ENCODE measurements at places on chromosomes 7 and 10. TPM values are rescaled to one million over a fixed set of nuclear protein-coding genes. Genes with fewer than 3 reads are reported as not detected.

GRCh38 chr7:44132039-44132438 lies 8.7 kb upstream of the POLD2 start:
- no peaks in the 10 kb centered on the region for H3K36me3 ChIP-seq
- no peak overlapping the region for H3K27ac ChIP-seq
- no peak for DNase-seq
- no peak overlapping the region for H3K4me3 ChIP-seq

GRCh38 chr10:23613900-23614299 lies 175.0 kb downstream of the OTUD1 start:
- H3K4me3 ChIP-seq = no peak overlapping the region
- no peaks in the 10 kb centered on the region for H3K27me3 ChIP-seq
- no peak overlapping the region for H3K27ac ChIP-seq
- no peaks in the 10 kb centered on the region for H3K36me3 ChIP-seq
- H3K4me1 ChIP-seq = no peaks in the 10 kb centered on the region

DNA sequence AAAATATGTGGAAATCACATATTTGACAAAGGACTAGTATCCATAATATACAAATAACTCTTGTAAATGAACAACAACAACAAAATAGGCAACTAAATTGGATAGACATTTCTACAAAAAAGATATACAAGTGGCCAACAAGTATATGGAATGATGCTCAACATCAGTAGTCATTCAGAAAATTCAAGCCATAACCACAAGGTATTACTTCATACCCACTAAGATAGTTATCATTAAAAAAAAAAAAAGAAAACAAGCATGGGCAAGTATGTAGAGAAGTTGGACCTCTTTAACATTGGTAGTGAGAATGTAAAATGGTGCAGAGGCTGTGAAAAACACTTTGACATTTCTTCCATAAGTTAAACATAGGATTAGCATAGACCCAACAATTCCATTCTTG lies 80.8 kb downstream of the CYP26A1 start:
- H3K4me3 ChIP-seq = no peak overlapping the region
- H3K27ac ChIP-seq = no peak overlapping the region
- peaks cover 9% of the 10 kb centered on the region for H3K27me3 ChIP-seq

DNA sequence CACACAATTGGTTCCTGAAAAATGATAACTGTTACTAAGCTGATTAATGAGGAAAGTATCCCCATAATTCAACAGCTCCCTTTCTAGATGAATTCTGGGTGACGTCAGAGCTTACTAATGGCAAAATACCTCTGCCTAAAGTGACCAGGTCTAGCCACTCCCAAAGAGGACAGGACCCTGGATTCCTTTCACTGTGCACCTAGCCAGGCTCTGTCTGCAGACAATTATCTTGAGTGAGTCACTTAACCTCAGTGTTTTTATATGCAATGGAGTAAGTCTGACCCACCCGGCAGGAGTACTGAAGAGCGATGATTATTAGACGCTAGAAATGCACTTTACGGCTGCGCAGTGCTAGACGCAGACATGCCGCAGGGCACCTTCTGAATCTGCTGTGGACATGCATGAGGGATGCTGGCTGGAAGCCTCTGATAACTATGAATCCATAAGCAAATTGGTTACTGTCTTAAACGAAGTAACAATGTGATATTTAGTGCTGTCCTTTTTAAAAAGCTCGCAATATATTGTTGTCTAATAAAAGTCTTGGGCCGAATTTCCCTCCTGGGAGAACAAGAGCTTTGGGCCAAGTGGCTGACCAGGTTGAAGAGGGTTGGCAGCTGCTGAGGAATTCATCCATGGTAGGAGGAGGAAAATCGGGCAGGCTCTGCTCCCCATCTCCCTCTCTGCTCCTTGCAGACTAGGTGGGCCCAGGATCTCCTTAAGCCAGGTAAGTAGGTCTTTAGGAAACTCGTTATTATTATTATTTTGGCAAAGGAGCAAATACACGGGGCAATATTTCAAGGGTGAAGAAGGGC lies 4.6 kb upstream of the INPP5A start:
- H3K36me3 ChIP-seq = peaks cover 2% of the 10 kb centered on the region
- peaks cover 8% of the 10 kb centered on the region for H3K27me3 ChIP-seq
- H3K4me3 ChIP-seq = no peak overlapping the region
- H3K27ac ChIP-seq = no peak overlapping the region

- H3K27ac ChIP-seq = no peak overlapping the region
- H3K4me3 ChIP-seq = no peak overlapping the region
Observed at GRCh38 chr10:79994556-79994955, 45.7 kb upstream of the SFTPD start.

- H3K36me3 ChIP-seq = no peaks in the 10 kb centered on the region
- no peaks in the 10 kb centered on the region for H3K4me1 ChIP-seq
- H3K27me3 ChIP-seq = no peaks in the 10 kb centered on the region
Observed at GRCh38 chr10:125029584-125030242, 87.8 kb downstream of the ZRANB1 start.

DNA sequence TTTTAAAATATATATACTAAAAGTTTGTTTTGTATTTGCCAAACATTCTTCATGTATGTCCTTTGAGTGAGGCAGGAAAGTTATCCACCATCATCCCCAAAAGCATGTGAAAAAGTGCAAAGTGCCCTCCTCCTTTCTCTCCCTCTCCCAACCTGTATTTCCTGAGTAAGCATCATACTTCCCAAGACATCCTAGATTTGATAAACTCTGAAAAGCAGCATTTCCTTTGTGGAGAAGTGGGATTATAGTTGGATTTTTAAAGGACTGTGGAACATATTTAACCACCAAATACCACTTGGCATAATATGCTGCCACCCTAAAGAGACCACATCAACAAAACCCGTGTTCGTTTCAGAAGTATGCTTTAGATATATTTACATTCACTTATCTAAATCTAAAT lies 36.9 kb downstream of the NET1 start:
- H3K36me3 ChIP-seq = peaks cover 13% of the 10 kb centered on the region
- no peak overlapping the region for H3K27ac ChIP-seq
- H3K4me3 ChIP-seq = no peak overlapping the region
- peaks cover 41% of the 10 kb centered on the region for H3K4me1 ChIP-seq
- no peaks in the 10 kb centered on the region for H3K27me3 ChIP-seq

GRCh38 chr7:51314726-51315125 lies 1.9 kb downstream of the COBL start:
- H3K27ac ChIP-seq = no peak overlapping the region
- no peak for DNase-seq
- no peak overlapping the region for H3K4me3 ChIP-seq
- H3K27me3 ChIP-seq = peaks cover 40% of the 10 kb centered on the region

- no peaks in the 10 kb centered on the region for H3K27me3 ChIP-seq
- H3K36me3 ChIP-seq = no peaks in the 10 kb centered on the region
- H3K4me1 ChIP-seq = no peaks in the 10 kb centered on the region
- no peak for DNase-seq
Observed at GRCh38 chr7:133931053-133931452, 196.1 kb upstream of the LRGUK start.

DNA sequence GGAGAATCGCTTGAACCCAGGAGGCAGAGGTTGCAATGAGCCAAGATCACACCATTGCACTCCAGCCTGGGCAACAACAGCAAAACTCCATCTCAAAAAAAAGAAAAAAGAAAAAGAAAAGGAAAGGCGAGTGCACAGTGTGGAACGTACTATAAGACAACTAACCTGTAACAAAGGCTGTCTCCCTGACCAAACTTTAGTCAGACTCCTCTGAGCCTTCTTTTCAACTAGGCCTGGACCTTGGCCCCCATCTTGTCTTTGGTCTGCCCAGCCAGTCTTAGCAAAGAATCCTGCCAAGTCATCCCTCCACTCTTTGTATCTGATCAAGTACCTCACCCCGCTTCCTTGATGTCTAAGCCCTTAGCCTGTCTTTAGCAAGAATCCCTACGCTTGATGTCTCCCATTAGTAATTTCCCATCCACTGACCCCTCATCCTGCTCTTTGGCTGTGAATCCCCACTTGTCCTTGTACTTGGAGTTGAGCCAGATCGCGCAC lies 68.9 kb upstream of the KDM7A start:
- no peaks in the 10 kb centered on the region for H3K27me3 ChIP-seq
- H3K27ac ChIP-seq = no peak overlapping the region
- H3K36me3 ChIP-seq = no peaks in the 10 kb centered on the region

GRCh38 chr7:44959433-44959951 lies 19.3 kb downstream of the MYO1G start:
- peak overlapping the region; percentile 43 for H3K27ac ChIP-seq
- no peak overlapping the region for H3K4me3 ChIP-seq
- peaks cover 20% of the 10 kb centered on the region for H3K4me1 ChIP-seq

GRCh38 chr10:118763202-118763988 lies 8.6 kb upstream of the CACUL1 start:
- no peak overlapping the region for H3K27ac ChIP-seq
- no peaks in the 10 kb centered on the region for H3K27me3 ChIP-seq
- DNase-seq = no peak

- DNase-seq = no peak
- no peak overlapping the region for H3K27ac ChIP-seq
- no peaks in the 10 kb centered on the region for H3K27me3 ChIP-seq
- H3K36me3 ChIP-seq = no peaks in the 10 kb centered on the region
Observed at GRCh38 chr7:84291756-84292155, 97.2 kb upstream of the SEMA3A start.

GRCh38 chr7:73624669-73625001 lies 313 bp upstream of the MLXIPL start:
- no peaks in the 10 kb centered on the region for H3K36me3 ChIP-seq
- no peak for DNase-seq
- peaks cover 8% of the 10 kb centered on the region for H3K4me1 ChIP-seq
- H3K4me3 ChIP-seq = no peak overlapping the region

GRCh38 chr10:95315509-95315908 lies 24.7 kb upstream of the PDLIM1 start:
- H3K27me3 ChIP-seq = no peaks in the 10 kb centered on the region
- no peak for DNase-seq
- H3K36me3 ChIP-seq = no peaks in the 10 kb centered on the region
- H3K4me1 ChIP-seq = no peaks in the 10 kb centered on the region
- no peak overlapping the region for H3K27ac ChIP-seq

DNA sequence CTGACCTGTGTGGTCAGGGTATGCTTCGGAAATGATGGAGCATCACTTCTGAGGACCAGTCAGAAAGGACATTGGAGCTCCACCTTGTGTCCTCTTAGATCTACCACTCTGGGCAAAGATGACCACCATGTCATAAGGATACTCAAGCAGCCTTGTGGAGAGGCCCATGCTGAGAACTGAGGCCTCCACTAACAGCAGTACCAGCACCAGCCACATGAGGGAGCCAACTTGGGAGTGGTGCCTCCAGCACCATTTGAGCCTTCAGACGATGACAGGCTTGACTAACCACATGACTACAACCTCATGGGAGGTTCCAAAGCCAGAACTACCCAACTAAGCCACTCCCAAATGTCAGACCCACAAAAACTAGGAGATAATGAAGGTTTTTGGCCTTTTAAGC lies 116.0 kb downstream of the NPTX2 start:
- H3K4me1 ChIP-seq = no peaks in the 10 kb centered on the region
- H3K36me3 ChIP-seq = no peaks in the 10 kb centered on the region
- DNase-seq = peak; percentile 80
- H3K4me3 ChIP-seq = no peak overlapping the region
- no peak overlapping the region for H3K27ac ChIP-seq

- H3K36me3 ChIP-seq = peaks cover 9% of the 10 kb centered on the region
- no peak for DNase-seq
- H3K4me3 ChIP-seq = no peak overlapping the region
- H3K4me1 ChIP-seq = peaks cover 14% of the 10 kb centered on the region
Observed at GRCh38 chr10:102553771-102554170, 50.0 kb downstream of the SUFU start.

DNA sequence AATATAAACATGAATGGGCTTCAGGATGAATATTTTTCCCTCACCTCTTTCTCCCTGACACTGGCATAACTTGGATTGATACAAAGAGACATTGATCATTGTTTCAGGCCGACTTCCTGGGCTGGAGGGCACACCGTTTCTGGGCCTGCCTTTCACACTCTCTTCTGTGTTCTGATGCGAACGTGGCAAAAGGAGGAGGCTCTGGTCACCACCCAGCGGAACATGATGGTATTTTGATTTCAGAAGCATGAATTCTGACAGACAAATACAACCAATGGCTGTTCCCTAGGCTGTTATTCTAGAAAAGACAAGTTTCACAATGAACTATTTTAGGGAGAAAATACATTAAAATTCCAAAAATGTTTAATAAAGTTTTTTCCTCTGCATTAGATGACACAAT lies 534.5 kb upstream of the MKI67 start:
- no peak overlapping the region for H3K27ac ChIP-seq
- no peaks in the 10 kb centered on the region for H3K36me3 ChIP-seq
- H3K4me1 ChIP-seq = no peaks in the 10 kb centered on the region

DNA sequence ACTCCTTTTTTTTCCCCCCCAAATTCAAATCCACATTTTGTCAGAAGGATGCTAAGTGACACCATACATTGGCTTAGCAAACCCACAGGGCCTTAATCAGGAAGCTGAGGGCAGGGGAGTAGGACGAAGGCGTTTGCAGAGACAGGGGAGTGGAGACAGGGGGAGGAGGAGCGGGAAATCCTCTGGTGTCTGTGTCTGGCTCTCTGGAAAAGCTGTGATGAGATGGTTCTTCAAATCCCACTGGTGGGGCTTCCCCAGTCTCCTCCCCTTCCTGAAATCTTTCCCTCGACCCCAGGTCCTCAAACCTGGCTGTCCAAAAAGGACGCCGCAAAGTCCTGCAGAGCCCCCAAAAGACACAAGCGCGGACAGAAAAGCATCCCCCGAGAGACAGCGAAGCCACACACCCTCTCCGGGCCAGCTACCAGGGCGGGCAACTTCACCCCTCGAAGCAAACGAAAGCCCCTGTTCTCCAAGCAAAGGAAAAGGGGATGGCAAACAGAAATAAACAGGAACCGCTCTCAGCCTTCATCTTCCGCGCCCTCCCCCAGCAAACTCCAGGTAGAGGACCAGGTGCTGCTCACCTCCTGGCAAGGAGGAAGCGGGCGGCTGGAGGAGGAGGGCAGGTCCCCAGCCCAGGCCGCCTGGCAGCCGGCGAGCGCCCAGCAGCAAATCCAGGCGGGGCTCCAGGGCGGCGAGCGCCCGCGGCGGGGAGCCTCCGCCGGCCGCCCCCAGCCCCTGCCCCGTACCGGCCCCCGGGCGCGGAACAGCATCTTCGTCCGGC lies 520 bp downstream of the ELAPOR2 start:
- H3K36me3 ChIP-seq = no peaks in the 10 kb centered on the region
- peaks cover 13% of the 10 kb centered on the region for H3K4me1 ChIP-seq
- DNase-seq = no peak
- peak overlapping the region; percentile 5 for H3K27ac ChIP-seq
- peak overlapping the region; percentile 73 for H3K4me3 ChIP-seq

DNA sequence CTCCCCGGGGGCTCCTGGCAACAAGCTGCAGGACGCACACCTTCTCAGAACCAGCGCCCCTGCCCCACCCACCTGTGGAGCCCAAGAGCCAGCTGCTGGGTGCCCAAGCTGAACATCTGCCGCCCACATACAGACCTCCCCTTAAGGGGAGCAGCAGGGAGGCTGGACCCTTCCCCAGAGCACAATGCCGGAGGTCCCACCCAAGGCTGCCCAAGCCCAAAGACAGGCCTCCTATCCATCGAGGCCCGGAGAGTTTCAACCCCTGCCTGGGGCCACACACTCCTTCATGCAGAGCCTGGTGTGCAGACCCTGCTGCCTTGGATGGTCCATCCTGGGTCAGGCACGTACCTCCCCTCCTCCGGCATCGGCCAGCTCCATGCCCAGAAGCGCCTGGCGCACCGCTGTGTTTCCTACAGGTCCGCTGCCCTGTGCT lies 48.7 kb downstream of the VIPR2 start:
- no peaks in the 10 kb centered on the region for H3K36me3 ChIP-seq
- H3K27me3 ChIP-seq = no peaks in the 10 kb centered on the region
- H3K4me3 ChIP-seq = no peak overlapping the region
- DNase-seq = no peak

OR2A1 gene
- total RNA-seq = not detected

DEPP1 gene
- total RNA-seq = 0.28 TPM

PIK3AP1 gene
- 2.9 TPM for total RNA-seq

A1CF gene
- not detected for total RNA-seq

KNDC1 gene
- total RNA-seq = not detected

PCDH15 gene
- total RNA-seq = not detected

PYROXD2 gene
- total RNA-seq = 4.4 TPM

OR2A5 gene
- not detected for total RNA-seq
